ENCODE measurements at places on chromosomes 6 and 20.

DNA sequence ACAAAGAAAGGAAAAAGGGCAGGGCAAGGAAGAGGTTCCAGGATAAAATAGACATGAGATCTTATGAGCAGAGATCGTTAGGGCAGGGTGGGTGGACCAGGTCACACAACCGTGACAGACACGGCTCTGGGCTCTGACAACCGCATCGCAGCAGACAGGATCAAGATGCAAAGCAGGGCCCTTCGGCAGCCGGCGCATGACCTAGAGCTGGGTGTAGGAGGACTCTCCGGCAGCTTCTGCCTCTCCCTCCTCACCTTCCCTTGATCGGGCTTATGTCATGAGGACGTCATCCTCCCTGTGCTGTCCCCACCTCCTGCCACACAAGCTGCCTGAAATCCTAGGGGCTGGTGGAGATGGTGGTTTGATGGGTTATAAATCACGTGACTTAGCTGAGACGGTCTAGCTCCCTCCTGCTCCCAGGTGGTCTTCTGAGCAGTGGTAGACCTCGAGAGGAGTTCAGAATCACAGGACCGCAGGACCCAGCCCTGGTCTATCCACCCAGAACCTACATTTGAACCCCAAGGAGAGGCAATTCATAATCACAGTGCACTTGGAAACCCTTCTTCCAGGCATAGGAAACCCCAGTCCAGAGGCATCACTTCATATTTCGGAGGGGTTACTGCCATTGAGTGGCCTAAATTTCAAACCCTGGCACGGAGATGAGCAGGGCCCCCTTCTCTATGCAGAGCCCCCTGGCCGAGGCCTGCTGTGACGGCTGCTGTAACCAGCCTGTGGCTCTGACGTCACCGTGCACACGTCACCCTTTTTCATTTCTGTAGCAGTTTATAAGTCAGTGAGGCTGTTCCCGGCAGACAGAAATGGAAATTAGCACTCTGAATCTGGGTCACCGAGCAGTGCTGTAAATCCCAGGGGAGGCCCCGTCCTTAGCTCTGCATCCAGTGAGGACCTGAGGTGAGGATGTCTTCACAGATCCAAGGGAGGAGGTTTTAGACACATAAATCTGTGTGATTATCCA is 8.7 kb upstream of the CCR6 start:
- DNase-seq: no peak

DNA sequence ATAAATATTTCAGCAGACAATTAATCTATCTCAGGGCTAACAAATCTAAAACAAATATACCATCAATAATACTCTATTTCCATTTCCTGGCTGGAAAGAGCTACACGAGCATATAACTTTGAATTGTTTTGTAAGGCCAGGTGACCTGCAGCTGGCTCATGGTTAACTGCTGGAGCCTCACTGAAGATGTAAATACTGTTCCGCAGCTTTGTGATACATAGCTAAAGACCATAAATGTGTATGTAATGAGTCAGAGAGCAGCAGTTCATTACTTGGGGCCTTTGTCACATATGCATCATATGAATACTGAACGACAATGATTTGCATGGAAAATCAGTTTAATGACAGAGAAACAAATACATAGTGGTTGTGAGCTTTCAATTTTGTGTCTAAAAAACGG is 109.4 kb upstream of the CCN2 start:
- DNase-seq: no peak

DNA sequence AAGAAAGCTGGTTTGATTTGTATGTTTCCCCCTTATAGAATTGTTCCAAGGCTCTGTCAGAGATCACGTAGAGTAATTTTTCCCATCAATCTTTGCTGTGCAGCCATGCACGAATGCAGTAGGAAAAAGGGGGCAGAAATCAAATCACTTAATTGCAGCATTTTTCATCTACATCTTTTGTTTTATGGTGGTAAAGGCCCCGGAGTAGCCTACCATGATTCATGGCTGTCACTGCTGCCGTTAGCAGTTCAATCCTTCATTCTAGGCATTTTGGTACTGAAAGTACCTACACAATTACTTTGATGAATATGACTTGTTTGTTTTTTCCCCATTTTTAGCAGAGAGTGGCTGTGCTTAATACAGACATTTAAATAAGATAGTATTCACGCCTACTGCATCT is 631.9 kb upstream of the MMS22L start:
- no peak for DNase-seq

DNA sequence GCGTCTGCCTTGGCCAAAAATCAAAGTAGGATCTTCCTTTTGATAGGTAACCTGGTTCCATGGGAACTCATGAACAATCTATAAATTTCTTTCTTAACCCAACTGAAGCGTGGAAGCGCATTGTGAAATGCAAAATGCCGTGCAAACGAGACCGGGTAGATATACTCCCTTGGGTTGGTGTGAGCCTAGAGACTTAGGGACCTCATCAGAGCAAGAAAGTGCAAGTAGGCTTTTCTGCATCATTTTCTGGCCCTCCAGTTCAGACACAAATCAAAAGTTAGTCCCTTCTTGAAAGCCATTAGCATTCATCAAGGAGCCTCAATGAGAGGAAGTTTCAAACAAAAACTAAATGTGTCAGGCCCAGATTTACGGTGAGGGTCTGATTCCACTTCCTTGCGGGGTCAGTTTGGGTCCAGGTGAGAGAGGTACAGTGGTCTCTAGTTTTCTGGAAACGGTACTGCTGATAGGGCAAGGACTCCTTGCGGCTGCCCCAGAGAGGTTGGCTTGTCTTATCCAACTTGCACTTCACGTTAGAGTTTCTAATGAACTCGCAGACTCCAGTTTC is 5.3 kb upstream of the ZNF184 start:
- peak; percentile 79 for DNase-seq

- DNase-seq: peak; percentile 75
These were observed 405.3 kb upstream of the HS3ST5 start for GRCh38 chr6:114747995-114748625.

DNA sequence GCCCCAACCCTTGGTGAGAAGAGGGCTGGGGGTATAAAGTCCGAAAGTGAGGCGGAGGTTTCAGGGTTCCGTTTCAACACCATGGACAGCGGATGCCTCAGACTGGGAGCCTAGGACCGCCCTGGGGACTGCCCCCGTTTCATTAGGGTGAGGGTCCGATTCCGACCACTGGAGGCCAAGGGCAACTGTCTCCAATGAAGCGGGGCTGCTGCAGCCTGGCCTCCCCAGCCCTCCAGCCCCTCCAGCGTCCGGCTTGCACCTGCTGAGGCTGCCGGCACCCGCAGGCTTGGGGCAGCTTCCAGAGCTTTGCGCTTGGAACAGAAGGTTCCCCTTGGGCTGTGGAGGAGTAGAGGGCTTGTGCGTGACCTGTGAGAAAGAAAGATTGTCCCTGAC is 39.9 kb downstream of the YTHDF1 start:
- no peak for DNase-seq

DNA sequence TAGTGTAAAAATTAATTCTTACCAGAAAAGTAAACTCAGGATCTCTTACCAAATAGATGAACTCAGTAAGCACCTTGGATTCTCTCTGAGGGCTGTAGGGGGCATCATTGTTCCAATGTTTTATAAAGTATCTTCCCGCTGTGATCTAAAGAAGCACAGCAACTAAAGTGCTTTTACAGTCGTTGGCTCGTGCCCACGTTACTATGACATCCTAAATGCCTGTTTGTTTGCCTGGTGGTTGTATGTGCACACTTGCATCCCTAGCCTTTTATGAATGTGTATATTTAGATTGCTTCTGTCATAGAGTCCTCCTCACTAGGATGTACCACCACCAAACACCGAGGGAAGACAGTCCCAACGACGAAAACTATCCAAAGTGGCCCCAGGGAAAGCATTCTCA is 34.5 kb downstream of the SLX4IP start:
- DNase-seq: peak; percentile 85

DNA sequence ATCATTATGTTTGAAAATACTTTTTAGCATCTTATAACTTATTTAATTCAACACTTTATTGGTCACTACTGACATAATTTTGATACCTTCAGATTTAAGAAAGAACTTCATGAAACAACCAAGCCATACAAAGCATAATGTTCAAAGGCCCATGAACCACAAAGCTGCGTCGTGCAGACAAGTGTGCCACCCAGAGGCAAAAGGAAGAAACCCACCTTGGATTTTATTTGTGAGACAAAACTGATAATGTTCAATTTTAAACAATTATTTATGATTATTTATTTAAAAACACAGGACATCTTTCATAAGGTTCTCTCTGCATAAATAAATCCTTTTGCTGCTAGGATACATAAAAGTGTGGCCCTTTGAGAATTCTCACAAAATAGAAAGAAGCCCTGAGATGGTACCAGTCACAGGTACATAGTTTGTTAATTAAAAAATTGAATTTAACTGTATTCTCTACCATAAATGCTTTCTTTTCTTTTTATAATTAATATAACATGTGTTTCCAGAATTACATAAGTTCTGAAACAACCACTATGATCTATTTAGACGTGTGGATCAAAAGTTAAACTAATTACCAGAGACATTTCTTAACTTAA is 143.7 kb downstream of the RALGAPA2 start:
- peak; percentile 69 for DNase-seq

DNA sequence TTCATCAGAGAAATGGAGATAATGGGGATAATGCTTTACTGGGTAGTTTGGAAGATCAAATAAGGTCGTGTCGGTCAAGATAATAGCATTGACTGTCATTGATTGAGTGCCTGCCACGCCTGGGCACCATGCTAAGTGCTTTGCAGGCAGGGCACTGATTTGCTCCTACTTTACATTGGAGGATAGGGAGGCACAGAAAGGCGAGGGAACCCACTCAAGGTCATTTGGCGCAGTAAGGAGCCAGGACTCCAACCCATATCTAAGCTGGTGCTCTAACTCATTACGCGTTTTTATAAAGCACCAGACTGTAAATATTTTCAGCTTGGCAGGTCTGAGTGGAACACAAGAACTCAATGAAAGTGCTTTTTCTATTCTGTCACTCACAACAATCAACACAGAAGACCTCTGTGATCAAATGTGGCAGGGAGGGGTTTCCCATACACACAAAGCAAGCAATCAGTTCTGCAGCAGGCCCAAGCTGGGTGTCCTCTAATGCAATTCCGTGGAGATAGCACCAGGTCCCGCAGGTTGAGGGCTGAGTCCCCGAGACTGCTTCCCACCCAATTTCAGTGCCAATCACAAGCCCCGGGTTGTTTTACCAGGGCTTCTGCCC is 373.6 kb downstream of the CDH26 start:
- no peak for DNase-seq

- DNase-seq: no peak
These were observed 20.7 kb upstream of the ADGB start for GRCh38 chr6:146578054-146578453.

DNA sequence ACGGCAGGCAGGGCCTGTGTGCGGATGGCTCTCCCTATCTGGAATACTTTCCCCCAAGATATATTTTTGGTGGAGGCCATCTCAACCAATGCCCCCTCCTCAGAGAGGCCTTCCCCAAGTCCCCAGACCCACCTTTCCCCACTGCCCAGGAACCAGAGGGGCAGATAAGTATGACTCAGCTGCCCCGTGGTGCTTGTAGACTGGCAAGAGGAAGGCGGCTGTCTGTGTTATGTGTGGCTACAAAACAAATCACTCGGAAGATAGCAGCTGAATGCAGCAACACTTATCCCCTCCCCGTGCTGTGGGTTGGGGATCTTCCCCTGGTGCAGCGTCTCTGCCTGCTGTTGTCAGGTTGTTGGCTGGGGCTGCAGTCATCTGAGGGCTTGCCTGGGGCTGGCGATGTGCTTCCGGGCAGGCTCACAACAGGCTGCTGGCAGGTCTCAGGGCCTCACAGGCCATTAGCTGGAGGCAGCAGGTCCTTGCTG is 7.1 kb downstream of the NPEPL1 start:
- no peak for DNase-seq

DNA sequence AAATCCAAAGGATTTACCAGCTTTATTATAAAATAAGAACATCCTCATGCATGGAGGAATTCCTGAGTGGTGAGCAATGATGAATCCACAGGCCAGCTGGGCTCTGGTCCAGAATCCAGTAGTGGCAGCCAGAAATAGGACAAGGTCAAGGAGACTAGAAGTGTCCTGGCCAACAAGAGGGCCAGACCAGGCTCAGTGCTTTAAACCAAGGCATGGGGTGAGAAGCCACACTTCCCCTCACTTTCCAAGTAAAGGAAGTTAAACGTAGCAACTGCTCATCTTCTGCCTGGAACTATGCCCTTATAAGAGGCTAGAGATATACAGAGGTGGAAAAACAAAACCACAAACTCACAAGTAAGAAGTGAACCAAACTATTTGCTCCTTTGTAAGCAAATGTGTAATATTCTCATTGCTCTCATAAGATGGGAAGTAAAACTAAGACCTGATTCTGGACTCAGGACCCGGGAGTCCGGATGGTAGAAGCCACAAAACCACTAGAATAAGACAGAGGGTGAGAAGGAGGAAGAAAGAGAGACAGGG is 253.2 kb downstream of the UST start:
- peak; percentile 53 for DNase-seq

GRCh38 chr6:114151064-114151690 is 180.2 kb upstream of the HDAC2 start:
- DNase-seq: no peak

DNA sequence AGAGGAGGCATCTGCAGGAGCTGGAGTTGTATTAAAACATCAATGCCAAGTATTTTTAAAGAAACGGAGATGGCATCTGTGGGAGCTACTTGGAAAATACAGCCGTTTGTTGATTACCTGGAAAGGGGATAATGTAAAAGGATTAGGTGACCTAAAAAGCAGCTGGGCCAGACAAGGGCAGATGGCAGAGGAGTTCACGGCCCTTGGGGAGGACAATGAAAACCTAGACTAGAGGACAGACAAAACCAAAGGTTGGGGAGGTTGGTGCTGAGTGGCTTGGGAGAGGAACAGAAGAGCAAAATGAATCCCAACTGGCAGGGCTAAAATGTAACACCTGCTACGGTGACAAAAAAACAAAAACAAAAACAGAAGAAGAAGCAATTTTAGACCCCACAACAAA is 260.5 kb upstream of the JARID2 start:
- no peak for DNase-seq

- DNase-seq: no peak
These were observed 32.3 kb upstream of the F13A1 start for GRCh38 chr6:6352772-6353171.

DNA sequence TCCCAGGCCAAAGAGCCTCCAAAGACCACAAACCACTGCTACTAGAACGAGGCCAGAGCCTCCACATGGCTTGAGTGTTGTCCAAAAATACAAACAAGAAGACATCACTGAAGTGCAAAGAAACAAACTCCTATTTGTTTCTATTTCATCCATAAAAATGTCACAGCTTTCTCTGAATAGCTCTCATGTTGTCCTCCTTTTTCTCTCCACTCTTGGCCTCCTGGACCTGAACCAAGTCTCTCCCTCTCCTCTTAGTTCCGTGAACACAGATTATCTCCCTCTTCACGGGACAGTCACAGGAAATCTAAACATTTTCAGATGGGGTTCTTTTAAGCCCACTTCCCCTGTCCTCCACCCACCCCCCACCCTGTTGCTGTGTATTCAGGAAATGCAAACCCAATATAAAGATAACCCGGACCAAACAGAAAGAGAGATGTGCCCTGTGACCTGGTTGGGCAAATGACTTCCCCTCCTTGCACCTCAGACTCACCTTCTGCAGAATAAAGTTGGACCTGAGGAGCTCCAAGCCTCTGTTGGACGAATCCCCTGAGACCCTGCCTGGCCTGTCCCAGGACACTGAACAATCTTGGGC is 75.8 kb upstream of the MRPS10 start:
- no peak for DNase-seq

- no peak for DNase-seq
These were observed 17.2 kb upstream of the SNAP25 start for GRCh38 chr20:10201321-10201870.

Measured in OCI-M1 (cell line).